ENCODE measurements at places on chromosomes 5 and 9.

DNA sequence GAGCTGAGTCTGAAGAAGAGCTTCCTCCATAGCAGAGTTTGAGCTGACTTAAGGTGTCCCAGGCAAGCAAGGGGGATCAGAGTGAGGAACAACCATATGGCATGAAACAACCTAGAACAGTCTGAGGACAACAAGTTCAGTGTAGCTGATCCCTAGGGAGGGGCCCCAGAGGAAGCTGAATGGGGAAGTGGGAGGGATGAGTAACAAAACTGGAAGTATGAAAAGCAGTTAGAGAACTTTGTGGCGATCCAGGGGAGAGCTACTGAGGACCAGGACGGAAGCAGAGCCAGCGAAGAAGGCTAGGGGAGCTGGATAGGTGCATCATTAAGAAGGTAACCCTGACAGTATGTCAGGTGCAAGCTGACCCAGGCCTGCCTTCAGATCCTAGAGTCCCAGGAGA is 580.8 kb downstream of the BNC2 start:
- DNase-seq, result no peak

- no peak for DNase-seq
Observed at GRCh38 chr9:109640580-109641371, 139.2 kb upstream of the PALM2AKAP2 start.

DNA sequence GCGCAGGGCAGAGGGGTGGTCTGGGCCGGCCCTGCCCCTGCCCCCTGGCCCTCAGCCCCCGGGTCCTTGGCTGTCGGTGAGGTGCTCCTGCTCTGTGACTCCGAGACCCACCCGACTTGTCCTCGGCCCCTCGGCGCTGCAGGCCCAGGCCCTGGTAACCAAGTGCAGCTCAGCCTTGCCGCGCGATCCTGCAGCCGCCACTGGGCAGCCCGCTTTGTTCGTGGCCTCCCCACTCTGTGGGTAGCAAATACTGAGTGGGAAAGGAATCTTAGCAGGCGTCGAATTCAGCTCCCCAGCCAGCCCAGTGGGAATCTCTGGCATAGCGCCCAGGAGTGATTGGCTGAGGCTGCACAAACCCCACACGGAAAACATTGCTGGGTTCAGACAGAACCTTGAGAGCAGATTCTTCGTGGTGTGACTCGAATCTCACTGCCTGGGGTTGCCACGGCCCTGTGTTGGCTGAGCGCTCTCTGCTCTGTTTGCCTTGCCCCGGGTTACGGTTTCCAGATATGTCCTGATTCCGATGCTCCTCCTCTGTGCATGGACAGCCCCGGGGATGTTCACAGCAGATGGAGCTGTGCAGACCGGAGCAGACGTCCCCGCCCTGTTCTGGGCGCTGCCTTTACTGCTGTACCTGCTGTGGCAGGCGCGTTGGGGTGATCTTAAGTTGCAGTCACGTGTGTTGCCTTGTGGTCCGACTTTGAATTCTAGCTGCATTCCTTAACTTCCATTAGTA is 13.4 kb upstream of the EXOC3 start:
- DNase-seq, result peak; percentile 27

DNA sequence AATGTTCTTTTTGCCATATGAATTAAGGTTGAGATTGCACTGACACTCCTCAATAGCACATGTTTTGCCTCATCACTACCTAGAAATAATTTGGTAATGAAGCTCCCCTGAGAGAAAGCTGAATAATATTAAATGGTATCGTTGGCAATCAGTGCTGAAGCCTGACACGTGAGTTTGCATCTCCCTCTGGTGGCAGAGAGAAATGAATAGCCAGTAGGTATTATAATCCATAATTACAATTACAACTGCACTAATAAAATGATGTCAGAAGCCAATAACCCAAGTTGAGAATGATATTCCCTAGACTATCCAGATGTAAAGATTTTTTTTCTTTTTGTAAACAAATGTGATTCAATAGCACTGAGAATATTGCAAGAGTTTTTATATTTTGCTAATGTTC is 700.3 kb downstream of the PTPRD start:
- no peak for DNase-seq

GRCh38 chr5:133381041-133381440 is 231.3 kb downstream of the FSTL4 start:
- no peak for DNase-seq

DNA sequence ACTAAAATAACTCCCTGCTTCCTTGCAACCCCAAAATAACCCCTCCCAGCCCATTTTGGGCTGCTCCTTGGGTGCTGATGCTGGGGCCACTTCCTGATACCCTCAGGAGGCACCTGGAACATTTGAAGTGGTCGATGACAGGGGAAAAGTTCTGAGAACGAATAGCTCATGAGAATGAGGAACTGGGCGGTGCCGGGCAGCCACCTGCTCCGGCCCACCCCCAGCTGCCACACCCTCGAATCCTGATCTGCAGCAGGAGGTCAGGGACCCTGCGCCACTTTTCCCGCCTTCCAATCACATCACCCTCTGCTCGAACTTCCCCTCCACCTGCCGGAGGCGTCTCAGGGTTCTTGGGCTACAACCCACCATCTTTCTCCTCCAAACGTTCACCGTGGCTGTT is 19.7 kb downstream of the HRH2 start:
- no peak for DNase-seq

GRCh38 chr5:136225796-136226195 is 32.8 kb upstream of the SMIM32 start:
- DNase-seq, result no peak

GRCh38 chr9:15642369-15642962 is 89.6 kb downstream of the CCDC171 start:
- no peak for DNase-seq

DNA sequence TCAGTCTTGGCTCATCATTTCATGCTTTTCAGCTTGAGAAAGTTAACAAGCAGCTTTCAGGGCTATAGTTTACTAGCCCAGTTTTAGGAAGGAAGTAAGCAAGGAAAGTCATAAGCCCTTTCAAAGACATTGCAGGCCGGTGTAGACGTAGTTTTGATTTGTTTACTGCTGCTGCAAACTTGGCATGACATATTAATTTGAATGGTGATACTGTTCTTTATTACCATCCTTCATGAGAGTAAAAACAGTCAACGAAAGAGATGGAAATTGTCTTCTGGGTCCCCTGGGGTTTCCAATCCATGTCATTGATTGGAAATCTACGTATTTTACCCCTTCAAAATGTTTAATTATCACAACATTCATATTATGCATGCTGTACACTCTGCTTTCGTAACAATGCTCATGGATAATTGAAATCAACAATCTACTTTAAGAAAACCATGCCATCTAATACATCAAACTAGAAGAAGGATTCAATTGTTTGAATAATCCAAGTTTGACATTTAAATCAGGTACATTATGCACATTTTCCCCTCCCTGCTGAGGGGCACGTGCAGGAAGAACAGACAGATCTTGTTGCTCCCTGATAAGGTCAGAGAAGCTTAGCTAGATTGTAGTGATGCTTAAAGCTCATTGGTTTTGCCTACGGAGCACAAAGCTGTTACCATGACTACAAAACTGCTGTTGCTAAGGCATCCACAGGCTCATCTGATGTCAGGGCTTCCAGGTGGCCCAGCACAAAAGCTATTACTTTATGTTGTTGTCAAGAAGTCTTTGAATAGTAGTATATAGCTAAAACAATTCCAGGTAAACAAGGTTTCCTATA is 139.9 kb upstream of the PRLR start:
- DNase-seq, result no peak

- DNase-seq, result no peak
Observed at GRCh38 chr5:133664422-133664821, 52.1 kb upstream of the FSTL4 start.

DNA sequence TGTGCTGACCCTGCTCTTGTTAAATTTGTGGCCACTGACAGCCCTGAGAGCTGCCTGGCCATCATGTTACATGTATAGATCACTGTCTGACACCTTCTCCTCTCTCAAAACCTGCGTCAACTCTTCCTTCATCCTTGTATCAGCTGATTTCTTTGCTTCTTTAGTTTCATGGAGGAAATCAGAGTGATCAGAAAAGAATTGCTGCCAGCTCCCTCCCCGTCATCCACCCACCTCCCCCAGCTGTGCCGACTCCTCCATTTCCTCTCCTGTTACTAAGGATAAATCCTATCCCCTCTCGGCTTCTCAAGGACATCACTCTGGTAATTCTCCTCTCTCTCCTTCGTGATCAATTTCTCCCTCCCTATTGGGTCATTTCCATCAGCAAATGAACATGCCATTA is 108.9 kb downstream of the ICE1 start:
- DNase-seq, result no peak

DNA sequence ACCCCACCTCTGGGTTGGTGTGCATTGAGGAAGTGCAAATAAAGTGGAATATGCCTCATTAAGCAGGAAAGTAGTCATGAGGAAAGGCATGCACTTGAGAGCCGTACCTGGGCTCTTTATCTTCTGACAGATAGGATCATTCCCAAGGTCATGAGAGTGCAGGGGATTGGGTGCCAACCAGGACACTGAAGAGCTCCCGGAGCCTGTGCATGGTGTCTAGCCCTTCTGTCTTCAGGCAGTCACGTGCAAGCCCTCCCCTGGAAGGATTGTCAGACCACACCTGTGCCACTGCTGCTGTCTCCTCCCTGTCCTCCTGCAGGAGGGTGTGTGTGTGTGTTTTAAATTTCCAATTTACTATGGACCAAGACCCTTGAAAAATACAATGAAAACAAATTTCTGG is 69.6 kb downstream of the PDE8B start:
- no peak for DNase-seq

DNA sequence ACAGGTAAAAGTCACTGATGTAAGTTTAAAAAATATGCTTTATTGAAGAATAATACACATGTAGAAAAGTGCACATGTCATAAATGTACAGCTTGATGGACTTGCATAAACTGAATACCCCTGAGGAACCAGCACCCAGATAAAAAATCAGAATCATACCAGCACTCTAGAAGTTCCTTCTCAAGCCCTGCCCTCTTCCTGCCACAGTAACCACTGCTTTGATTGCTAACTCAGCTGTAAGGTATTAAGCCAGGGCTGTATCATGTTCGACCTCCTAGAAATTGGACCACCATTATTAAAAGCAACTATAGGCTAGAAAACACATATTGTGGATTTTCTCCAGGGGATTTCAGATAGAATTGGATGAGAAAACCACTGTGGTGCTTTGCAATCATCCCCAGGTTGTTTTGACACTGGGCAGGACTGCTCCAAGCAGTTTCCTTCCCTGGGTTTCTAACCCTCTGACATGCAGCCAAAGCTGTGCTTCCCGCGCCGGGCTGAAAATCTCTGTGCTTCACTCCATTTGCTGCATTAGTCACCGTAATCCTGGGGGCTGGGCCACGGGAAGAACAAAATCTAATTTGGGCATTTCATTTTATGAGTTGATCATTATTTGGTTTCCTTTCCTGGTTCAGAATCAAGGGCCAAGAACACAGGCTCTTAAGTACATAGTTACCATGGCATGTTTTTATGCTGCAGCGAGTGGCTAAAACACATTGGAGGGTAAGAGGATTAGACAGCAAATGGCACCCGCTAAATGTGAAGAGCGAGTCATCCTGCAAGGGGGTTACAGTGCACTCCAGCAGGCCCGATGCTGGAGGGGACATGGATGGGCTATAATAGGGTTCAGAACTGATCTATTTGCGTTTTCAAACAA is 139.4 kb upstream of the IL12B start:
- DNase-seq, result no peak

DNA sequence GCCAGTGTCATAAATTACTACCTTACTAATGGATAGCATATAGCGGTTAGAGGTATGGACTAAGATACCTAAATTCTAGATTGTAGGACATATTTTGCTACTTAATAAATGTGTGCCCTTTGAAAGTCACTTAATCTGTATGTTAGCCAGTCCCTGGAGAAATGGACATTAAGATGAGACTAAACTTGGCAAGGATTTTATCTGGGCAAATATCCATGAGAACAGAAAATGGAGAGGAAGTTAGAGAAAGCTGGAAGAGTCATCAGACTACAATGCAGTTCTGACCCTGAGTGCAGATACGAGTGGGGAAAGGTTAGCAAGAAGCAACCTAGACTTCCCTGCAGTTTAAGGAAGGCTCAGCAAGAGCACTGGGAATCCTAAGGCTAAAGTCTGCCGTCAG is 33.0 kb downstream of the TBCA start:
- DNase-seq, result no peak

DNA sequence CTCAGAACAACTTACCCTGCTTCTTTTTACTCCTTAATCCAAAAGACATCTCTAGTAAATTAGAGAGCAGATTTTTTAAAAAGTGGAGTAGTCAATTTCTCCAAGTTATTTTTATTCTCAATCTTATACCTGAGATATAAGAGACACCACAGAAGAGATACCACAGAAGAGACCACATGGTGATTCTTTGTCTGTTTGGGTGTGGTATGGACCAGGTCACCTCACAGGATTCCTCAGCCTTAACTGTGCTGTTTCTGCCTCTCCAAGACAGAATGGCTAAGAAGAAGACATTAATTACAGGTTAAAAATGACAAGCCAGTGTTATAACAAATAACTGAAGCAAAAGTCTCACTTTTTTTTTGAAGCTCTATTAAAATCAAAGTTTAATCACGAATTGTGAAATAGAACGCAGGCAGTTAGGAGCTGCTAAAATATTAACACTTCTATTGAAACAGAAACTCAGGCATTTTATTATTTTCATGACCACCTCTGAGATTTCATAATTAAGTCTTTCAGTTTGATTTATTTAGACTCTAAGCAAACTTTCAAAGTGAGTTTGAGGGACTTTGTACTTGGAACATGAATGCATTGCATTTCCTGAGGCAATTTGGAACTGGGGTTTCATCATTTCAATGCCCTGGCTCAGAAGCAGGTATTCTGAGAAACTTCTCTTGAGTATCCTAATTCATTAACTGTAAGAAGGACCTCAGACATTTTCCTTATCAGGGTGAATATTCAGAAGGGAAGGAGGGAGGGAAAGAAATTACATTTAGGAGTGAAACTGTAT is 280.7 kb downstream of the KCTD16 start:
- DNase-seq, result no peak

- DNase-seq, result no peak
Observed at GRCh38 chr5:68245319-68245718, 29.8 kb downstream of the PIK3R1 start.

DNA sequence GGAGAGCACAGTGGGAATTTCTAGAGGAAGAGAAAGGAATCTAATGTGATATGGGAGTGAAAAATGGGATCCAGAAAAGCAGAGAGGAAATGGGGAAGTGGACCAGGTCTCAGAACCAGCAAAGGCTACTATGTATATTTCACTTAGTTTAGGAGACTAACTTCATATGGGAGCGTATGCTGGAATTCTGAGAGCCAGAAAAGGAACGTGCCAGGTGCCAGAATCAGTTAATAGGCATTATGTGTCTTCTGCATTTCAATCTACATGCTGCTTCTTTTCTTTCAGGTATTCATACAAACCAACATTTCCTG is 28.5 kb upstream of the IFNA14 start:
- DNase-seq, result no peak

GRCh38 chr9:89882930-89883361 is 278.1 kb downstream of the GADD45G start:
- DNase-seq, result peak; percentile 23

GRCh38 chr5:115028557-115028956 is 141.2 kb downstream of the TRIM36 start:
- no peak for DNase-seq

DNA sequence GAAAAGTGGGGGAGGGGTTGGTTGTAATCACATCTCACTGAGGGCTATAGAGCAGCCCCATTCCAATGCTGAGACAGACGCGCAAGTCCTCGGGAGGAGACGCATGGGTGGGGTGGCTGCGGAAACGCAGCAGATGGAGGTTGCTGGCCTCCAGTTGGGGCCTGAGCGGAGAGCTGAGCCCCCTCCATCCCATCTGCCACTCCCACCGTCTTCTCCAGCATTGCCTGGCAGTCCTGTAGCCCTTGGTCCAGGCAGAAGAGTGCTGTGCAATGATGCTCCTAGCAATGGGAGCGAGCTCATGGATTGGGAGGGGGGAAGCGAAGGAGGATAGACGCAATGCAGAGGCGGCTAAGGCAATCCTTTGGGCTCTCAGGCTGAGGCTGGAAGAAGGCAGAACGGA is 79.4 kb upstream of the GLRA1 start:
- no peak for DNase-seq
